ENCODE measurements at places on chromosomes 5 and 9.

- no peak for DNase-seq
Measured at GRCh38 chr5:85397451-85397850, 1012.8 kb upstream of the EDIL3 start.

DNA sequence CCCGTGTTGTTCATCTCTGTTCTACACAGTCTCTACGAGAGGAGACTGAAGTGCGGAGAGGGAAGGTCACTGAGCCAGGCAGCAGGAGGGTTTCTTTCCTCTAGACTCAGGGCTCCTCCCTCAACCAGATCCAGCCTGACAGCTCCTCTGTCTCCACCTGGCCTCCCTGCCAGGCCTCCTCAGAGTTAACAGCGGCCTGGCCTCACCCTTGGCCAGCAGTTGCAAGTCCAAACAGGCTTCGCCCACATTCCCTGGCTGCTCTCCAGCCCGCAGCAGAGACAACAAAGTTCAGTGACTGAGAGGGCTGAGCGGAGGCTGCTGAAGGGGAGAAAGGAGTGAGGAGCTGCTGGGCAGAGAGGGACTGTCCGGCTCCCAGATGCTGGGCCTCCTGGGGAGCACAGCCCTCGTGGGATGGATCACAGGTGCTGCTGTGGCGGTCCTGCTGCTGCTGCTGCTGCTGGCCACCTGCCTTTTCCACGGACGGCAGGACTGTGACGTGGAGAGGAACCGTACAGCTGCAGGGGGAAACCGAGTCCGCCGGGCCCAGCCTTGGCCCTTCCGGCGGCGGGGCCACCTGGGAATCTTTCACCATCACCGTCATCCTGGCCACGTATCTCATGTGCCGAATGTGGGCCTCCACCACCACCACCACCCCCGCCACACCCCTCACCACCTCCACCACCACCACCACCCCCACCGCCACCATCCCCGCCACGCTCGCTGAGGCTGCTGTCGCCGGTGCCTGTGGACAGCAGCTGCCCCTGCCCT lies at the start of gene HRCT1:
Gene HRCT1, plus strand, starts transcription at position 291 of the 768 bp plus-strand sequence. Its CDS starts 86 bp downstream, at position 377.
- DNase-seq: peak; percentile 89

GRCh38 chr5:172736508-172737135 lies 34.4 kb downstream of the DUSP1 start:
- no peak for DNase-seq

- DNase-seq: no peak
Measured at GRCh38 chr9:104022083-104022482, 72.0 kb upstream of the SMC2 start.

DNA sequence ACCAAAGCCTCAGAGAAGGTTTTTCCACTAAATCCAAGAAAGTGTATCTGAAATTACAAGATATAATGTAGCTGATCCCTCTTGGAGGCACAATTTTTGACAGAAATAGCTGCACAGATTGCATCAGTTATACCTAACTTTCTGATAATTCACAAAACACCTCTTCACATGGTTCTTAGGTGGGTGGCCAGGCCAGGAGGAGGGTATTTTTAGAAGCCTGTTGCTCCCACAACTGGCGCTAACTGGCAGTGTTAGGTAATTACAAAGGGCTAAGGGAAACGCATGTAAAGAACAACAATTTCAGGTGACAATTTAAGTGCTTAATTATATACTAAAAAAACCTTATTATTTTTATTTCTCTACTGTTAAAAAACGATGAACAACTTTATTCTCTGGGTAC lies 247.9 kb downstream of the BNC2 start:
- DNase-seq: no peak

- DNase-seq: peak; percentile 7
Measured at GRCh38 chr5:103894882-103895281, 332.3 kb upstream of the NUDT12 start.

DNA sequence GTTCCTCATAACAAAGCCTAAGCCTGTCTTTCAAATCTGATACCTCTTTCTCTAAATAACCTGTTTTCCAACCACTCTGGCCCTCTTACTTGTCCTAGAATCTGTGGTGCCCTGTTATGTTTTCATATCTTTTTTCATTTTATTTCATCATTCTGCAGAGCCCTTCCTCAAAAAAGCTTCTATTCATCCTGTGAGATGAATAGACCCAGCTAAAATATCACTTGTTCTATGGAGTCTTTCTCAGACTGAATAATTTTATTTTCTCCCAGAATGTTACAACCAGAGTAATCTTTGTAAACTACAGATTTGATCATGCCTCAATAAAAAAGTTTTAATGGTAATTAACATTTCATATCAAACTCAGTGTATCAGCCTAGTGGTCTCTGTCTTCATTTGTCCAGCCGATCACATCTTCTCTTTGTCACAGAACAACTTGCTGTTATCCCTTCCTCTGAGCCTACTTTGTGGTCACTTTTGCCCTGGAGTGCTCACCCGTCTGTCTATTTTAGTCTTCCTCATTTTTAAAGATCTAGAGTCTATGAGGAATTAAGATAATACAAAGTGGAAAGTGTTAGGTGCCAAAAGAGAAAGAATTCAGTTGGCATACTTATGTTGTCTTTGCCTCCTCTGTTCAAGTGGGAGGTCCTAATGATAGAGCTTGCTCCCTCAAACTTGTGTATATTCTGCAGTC lies 77.8 kb downstream of the ZCCHC7 start:
- peak; percentile 46 for DNase-seq

- no peak for DNase-seq
Measured at GRCh38 chr5:181199881-181200638, 4.9 kb downstream of the TRIM7 start.

GRCh38 chr9:131603199-131603598 lies 57.9 kb downstream of the PRRT1B start:
- no peak for DNase-seq

DNA sequence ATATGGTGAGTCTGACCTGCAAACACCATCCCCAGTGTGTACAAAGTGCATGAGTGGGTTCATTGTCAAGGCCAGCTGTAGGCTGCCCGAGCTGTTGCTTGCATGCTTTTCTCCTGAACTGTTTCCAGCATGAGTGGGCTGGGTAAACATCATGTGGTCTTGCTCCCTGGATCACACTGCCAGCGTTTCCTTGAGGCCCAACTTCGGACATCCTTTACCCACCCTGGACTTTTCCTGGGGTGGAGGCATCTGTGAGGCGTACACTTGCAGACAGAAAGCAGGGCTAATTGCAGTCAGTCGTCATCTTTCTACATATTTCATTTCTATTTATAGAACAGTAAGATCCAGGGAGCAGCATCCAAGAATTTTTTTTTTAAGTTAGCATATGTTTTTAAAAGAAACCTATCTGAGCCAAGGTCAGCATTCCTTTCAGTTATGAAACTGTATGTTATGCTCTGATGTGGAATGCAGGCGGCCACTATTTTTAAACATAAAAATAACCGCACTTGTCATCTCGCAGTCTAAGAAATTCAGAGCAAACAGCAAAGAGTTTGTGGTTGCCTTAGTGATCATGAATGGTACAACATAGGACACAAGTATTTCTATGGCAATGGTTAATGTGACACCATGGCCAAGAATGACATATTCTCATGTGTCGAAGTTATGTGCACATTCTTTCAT lies 106.5 kb upstream of the DMRT1 start:
- DNase-seq: peak; percentile 83

All from RPMI7951 (cell line).